Esophagus muscularis mucosa (tissue), 4 donors: ENCODE measurements at places on chromosomes 5 and 9.
A peak's percentile ranks its signal among the peaks of the same experiment; 100 is the strongest.

GRCh38 chr5:138305797-138306196 is 25.8 kb downstream of the CDC25C start:
- DNase-seq, result no peak

- DNase-seq, result no peak
Observed at GRCh38 chr9:115743709-115744605, 409.6 kb upstream of the PAPPA start.

- no peak for DNase-seq
Observed at GRCh38 chr5:116922532-116922931, 347.9 kb upstream of the SEMA6A start.

DNA sequence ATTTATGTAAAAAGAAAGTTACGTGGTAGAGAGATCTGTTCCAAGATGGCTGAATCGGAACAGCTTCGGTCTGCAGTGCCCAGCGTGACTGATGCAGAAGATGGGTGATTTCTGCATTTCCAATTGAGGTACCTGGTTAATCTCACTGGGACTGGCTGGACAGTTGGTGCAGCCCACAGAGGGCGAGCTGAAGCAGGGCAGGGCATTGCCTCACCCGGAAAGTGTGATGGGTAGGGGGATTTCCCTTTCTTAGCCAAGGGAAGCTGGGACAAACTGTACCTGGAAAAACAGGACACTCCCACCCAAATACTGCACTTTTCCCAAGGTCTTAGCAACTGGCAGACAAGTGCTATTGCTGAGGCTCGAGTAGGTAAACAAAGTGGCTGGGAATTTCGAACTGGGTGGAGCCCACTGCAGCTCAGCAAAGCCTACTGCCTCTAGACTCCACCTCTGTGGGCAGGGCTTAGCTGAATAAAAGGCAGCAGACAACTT is 13.1 kb upstream of the HSD17B4 start:
- DNase-seq, result no peak

- DNase-seq, result no peak
Observed at GRCh38 chr9:134039386-134040175, 14.3 kb downstream of the BRD3OS start.

- no peak for DNase-seq
Observed at GRCh38 chr5:100616981-100617380, 81.8 kb downstream of the FAM174A start.

DNA sequence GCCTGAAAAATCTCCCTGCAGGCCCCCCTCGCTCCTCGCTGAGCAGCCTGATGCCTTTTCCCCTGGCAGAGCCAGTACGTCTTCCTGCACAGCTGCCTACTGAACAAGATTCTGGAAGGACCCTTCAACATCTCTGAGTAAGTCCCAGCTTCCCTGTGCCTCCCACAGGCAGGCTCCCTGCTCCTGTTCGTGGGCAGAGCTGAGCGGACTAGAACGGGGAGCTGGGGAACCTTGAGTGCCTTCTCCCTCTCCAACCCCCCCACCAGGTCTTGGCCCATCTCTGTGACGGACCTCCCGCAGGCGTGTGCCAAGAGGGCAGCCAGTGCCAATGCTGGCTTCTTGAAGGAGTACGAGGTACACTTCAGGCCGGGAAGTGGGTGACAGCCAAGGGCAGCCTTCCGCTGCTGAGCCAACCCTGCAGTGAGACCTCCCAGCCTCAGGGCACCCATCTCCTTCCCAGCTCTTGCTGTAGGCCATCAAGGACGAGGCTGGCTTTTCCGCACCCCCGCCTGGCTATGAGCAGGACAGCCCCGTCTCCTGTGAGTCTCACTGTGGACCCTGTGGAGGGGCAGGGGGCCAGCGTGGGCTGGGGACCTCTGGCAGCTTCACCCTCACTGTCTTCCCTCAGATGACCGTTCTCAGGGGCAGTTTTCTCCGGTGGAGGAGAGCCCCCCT is 21.1 kb upstream of the SPTLC1 start:
- no peak for DNase-seq

GRCh38 chr5:61536922-61537321 is 204.9 kb downstream of the ZSWIM6 start:
- DNase-seq, result no peak

- DNase-seq, result no peak
Observed at GRCh38 chr9:17401858-17402257, 177.0 kb upstream of the SH3GL2 start.

DNA sequence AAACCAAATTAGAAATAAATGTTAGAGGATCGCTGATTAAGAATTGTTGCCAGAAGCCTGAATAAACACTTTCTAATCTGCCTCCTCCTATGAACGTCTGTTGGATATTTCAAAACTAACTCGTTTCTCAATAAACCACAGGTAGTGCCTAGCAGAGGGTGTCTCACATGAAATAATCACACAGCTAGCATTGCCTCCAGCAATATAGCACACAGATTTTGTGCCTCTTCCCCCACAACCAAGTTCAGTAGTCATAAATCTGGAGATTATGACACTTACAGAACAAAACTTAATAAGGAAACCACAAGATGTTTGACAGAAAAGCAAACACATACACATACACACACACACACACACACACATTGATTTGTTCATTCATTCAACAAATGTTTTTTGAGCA is 173.2 kb upstream of the CDH10 start:
- no peak for DNase-seq

GRCh38 chr9:4362281-4362680 is 62.4 kb upstream of the GLIS3 start:
- peak; percentile 21 for DNase-seq

- no peak for DNase-seq
Observed at GRCh38 chr9:134175291-134175807, 11.0 kb upstream of the RNU6ATAC start.

DNA sequence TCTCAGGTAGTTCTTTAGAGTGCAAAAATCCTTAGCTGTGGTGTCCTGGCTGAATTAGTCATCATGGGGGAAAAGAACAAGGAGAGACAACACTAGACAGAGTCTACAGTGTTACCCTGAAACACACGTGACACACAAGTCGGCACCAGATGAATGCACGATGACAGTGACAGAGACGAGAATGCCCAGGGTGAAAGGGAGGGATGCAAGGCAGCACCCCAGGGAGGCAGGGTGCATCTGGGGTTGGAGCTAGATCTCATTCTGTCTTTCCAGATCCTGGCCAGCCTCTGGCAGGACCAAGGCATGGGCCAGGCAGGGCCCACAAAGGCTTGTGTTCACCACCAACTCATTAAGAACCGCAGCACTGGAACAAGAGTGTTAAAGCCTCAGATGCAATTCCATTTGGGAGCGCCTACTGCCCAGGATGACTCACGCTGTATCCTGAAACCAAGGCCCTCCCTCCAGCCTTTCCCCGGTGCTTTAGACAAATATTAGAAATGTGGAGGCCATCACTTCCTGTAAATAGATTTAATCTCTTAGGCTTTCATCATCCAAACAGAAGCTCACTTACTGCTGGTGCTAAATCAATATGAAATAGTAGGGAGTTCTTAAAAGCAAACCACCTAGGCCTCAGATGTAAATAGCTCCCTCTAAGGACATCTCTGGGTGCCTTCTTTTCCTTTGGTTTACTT is 56.1 kb downstream of the IRX2 start:
- no peak for DNase-seq

DNA sequence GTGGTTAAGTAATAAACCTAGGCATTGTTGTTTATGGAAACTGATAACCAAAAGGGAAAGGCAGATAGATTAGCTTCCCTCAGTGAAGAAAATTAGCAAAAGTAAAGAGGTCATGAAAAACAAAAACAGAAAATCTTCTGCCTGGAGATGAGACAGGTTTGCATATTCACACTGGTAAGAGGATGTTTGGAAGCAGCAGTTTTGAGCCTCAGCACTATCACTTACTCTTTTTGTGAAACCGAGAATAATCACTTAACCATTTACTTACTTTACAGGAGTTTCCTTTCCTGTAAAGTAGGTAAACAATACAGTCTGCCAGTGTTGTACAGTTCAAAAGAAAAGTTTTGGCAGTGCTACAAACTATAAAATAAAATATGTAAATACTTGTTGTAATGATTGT is 35.5 kb upstream of the EMB start:
- no peak for DNase-seq

- no peak for DNase-seq
Observed at GRCh38 chr9:3296536-3296935, 229.3 kb downstream of the RFX3 start.

DNA sequence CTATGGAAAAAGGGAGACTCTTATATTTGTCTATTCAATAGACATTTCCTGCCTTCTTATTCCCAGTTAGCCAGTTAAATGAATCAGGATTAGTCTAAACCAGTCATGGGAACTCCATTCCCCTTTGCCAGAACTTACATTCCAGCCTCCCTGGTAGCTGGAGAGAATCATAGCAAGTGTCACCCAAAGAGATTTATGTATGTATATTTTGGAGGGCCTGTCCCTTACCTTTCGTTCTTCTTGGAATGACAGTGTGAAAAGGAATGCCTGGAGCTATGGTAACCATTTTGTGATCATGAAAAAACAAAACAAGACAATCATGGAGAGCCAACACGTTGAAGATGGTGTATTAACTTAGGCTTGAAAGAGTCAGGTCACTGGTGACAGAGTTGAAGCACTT is 627.7 kb downstream of the CCDC171 start:
- DNase-seq, result peak; percentile 24

DNA sequence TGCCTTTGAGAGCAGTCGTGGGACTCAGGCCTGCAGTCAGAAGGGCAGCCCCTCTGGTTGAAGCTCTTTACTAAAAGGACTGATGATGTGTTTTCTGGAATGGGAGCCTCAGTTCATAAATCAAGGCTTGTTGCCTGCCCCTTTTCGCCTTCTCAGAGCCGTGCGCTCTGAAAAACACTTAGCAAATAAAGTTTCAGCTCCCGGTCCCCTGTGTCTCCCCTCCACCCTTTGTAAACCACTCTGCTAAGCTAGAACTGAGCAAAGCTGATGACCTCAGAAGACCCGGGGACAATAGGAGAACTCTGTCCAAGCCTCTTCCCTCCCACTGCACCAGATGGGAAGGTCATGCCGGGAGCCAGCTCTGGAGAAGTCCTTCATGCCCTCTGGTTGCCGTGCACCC is 39.3 kb upstream of the ADRA1B start:
- DNase-seq, result no peak

- no peak for DNase-seq
Observed at GRCh38 chr9:13943176-13943575, 370.8 kb downstream of the NFIB start.

DNA sequence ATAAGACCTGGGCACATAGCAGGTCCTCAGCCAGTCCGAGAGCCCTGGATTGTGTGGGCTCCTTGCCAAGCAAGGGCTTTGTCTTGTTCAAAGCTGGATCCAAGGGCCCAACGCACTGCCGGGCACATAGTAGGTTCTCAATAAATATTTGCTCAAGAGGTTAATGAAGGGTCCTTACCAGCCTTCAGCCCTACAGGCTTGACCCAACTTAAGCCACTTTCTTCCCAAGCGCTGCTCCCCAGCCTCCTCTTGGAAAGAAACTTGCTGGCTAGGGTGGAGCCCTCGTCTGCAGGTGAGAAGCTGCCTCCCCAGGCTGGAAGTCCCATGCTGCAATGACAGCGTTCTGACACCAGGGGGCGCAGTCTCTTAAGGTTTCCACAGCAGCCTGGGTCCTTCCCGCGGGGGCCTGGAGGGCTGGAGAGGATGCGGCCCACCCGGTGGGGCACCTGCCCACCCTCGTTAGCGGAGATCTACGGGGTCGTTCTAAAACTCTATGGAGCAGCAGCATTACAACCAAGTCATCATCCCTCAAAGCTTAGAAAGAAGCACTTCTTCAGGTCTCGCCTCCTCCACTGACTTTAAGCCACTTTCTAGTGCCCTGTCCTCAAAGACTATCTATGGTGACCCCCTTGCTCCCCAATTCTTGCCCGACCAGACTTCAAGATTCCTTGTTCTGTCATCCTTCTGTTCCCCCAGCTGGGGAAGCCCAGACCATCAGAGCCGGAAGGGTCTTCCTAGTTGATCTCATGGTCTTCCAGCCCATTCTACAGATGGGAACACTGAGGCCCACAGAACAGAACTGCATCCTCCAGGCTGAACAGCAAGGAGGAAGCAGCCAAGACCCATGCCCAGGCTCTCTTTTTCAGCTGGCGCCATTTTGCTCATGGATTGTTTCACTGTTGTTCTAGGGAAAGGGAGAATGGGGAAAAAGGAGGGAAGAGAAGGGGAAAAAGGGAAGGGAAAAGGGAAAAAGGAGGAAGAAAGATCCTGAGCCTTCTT is 115.4 kb downstream of the LHX2 start:
- DNase-seq, result no peak

GRCh38 chr9:1458503-1458902 is 408.3 kb downstream of the DMRT2 start:
- DNase-seq, result no peak

GRCh38 chr5:52831786-52832511 is 44.2 kb downstream of the ITGA1 start:
- no peak for DNase-seq

- DNase-seq, result no peak
Observed at GRCh38 chr5:97618721-97619120, 435.7 kb upstream of the RIOK2 start.

DNA sequence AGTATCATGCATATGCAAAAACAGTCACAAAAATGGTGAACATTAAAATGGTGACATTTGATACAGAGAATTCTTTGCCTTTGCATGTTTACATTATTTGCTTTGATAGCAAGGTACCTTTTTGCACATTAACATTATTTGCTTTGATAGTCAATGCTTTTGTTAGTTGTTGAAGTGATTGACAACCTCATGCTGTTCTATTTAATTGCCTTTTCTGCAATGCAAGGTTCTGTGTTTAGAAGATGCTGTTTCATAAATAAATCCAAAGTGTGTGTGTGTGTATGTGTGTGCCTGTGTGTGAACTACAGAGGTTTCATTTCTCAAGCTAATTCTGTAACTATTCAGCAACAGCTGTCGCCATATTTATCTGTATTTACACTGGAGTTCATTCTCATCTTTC is 668.7 kb downstream of the NR2F1-AS1 start:
- no peak for DNase-seq

GRCh38 chr9:93898502-93899426 is 56.4 kb downstream of the BARX1 start:
- DNase-seq, result no peak

- no peak for DNase-seq
Observed at GRCh38 chr9:21502586-21502985, 20.5 kb upstream of the IFNE start.

DNA sequence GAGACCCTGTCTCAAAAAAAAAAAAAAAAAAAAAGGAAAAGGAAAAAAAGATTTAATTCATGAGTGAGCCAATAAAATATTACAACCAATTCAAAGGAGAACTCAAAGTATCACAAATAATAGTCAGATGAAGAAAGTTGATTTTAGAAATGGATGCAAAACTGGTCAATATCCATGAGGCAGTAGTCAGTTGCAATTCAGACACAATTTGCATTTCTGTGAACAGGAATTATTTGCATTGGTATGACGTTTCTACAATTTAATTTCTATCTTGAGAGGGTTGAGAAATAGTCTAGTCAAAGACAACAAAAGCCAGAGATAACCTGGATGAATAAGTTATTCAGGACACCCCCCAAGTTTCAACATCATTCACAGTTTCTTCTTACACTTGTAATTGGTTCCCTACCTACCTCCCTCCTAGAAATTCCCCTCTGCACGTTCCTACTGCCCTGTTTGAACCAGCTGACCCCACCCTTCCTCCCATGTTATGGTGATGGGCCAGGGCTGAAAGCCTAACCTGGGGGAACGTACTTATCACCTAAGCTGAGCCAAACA is 28.6 kb upstream of the CDKN2AIPNL start:
- DNase-seq, result no peak
